ENCODE measurements at places on chromosomes 13 and 19. TPM values are rescaled to one million over a fixed set of nuclear protein-coding genes. Genes with fewer than 3 reads are reported as not detected.

GRCh38 chr19:38657633-38658222 is 10.3 kb downstream of the ACTN4 start:
- DNase-seq, result no peak

DNA sequence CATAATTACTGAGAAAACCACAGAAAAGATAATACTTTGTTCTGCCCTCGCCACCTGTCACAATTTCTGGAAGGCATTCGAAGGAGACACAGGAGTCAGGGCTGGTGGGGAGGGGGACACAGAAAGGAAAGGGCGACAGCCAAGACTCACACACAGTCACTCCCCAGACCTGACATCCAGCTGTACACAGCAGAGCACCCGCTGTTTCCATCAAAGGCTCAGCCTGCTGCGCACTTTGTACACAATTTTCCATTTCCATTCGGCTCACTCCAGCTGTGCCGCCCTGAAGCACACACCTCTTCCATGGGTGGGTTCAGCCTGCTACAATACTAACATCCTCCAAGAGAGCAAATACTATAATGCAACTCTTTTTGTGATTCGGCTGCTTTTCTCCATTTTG is 38.0 kb downstream of the STK24 start:
- no peak for DNase-seq

- DNase-seq, result no peak
Observed at GRCh38 chr19:33628921-33629825, 7.4 kb downstream of the CHST8 start.

GRCh38 chr19:4380254-4380727 is 20.1 kb downstream of the SH3GL1 start:
- DNase-seq, result no peak

- DNase-seq, result no peak
Observed at GRCh38 chr13:80334597-80335260, 6.2 kb downstream of the SPRY2 start.

DNA sequence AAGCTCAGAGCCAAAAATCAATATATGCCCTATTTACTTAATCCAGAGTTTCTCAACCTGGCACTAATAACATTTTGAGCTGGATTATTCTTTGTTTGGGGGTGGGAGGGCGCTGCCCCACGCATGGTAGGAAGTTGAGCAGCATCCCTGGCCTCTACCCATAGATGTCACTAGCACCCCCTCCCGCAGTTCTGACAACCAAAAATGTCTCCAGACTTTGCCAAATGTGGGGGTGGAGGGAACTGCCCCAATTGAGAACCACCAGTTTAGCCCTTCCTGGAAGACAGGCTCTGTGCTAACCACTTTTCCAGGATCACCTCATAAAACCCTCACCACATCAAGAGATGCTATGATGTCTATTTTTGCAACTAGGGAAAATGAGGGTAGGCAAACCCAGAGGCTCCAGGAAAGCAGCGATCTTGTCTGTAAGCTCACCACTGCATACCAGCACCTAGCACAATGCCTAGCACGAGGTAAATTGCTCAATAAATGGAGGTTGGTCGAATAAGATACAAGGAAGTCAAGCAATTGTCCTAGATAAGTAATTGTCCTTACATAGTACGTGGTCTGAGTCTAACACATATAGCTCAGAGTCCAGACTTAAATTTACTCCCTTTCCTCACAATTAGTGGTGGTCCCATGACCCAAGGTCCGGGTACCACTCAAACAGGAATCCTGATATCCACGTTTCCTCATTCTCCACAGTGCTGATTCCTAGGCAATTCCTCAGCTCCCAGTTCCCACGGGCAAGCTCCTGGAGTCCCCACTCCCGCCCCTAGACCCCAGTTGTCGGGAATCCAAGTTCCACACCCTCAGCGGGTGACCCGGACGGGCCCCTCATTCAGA is 892 bp downstream of the TRIR start:
- DNase-seq, result no peak

DNA sequence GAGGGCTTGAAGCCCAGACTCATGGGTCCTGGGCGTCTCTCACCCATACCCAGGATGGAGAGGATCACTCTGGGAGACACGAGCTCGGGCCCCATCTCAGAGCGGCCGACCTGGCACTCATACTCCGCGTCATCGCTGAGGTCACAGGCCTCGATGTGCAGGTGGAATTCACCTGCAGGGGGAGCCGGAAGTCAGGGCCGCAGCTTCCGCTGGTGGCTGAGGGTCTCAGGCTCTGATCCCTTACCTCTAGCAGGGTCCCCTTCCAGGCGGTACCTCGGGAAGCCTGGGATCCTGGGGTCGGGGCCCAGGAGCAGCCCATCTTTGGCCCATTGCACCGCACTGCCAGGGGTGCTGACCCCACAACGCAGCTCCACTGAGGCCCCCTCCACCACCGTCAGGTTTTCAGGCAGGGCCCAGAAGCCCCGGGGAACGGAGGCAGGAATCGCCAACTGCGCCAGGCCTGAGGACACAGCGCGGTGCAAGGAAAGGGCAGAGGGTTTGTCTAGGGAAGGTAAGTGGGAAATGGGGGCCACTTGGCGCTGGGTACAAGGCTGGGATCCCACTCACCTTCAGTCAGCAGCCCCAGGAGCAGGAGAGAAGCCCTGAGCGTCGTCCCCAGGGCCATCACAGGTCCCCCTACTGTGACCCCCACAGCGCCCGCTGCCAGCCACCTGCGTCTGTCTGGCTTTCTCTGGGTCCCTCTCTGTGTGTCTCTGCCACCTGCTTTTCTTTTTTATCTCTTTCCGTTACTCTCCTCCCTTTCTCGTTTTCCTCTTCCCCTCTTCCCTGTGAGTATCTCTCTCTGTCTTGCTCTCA is 883 bp downstream of the NPHS1 start:
- DNase-seq, result no peak

Gene ZNF709
- 2.6 TPM for total RNA-seq

- no peak for DNase-seq
Observed at GRCh38 chr19:55005684-55006488, 32.2 kb downstream of the GP6 start.

DNA sequence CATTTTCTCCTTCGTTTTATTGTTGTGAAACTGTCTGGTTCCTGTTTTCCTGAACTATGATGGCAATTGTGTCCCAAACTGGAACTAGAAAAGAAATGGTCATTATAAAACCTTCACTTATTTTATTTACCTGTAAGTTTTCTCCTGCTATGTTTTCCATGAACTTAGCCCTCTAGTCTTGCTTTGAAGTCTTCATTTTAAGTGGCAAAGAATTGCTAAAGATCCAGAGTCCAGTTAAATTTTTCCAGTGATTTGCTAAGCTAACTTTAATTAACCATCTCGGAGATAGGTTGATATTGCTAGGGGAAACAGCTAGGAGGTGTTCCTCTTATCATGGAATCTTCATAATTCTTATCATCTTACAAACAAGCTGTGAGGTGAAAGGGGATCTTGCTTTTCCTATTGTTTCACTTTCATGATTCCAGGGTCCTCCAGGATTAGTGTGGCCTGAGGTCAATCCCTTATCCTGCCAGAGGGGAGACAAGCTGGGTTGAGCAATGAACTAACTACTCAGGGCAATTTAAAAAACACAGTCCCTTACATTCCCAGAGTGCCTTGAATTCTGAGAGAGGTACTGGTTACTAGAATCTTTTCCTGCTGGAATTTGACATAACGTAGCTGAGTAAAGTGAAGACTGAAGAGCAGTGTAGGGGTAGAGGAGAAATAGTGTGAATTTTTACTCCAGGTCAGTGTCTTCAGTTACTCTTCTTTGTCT is 112.5 kb downstream of the ESD start:
- DNase-seq, result no peak

- no peak for DNase-seq
Observed at GRCh38 chr19:6540918-6541689, 10.3 kb downstream of the TNFSF9 start.

Gene SPACA4
- not detected for total RNA-seq

- no peak for DNase-seq
Observed at GRCh38 chr13:99063178-99063577, 85.3 kb upstream of the DOCK9 start.

Gene CGB5
- not detected for total RNA-seq

GRCh38 chr19:49347191-49347590 is 12.0 kb downstream of the CD37 start:
- DNase-seq, result no peak

Gene CEACAM8
- not detected for total RNA-seq

DNA sequence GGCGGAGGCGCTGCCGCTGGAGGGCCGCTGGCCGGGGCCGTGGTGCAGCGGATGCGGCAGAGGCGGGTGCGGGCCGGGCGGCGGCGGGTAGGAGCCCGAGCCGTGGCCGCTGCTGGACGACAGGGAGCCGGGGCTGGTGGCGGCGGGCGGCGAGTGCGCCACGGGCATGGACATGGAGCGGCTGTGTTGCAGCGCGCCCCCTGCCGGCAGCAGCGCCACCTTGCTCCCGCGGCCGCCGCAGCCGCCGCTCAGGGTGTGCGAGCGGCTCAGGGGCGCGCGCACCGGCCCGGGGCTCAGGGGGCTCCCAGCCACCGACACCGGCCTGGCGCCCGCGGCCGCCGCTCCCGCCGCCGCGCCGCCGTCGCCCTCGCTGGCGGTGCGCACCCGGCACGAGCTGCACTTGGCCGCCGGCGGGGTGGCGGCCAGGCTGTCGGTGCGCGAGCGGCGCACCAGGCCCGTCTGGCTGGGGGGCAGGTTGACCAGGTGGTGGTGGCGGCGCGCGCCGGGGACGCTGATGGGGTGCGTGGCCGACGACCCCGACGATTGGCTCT is 1.7 kb downstream of the IRS2 start:
- DNase-seq, result no peak

DNA sequence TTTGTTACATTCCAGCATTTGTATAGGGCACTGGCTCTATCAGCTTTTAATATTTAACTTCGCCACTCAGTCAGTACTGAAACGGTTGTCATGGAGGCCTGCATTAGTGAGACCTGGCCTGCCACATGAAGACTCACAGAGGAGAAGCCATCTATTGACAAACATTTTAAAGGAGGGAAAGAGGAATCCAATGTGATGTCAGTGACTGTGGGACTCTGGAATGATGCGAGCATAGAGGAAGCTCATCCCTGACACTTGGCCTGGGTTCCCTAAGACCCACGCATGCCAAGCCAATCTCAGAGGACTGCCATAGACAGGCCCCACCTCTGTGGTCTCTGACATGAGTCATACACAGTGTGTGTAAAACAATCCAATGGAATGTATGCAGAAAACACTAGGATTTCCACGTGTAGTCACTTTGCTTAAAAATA is 7.9 kb upstream of the DPY19L3 start:
- no peak for DNase-seq

Gene ZNF556
- not detected for total RNA-seq

- no peak for DNase-seq
Observed at GRCh38 chr13:51298812-51299211, 40.7 kb upstream of the SERPINE3 start.

GRCh38 chr19:32519023-32519422 is 62.0 kb upstream of the PDCD5 start:
- no peak for DNase-seq

DNA sequence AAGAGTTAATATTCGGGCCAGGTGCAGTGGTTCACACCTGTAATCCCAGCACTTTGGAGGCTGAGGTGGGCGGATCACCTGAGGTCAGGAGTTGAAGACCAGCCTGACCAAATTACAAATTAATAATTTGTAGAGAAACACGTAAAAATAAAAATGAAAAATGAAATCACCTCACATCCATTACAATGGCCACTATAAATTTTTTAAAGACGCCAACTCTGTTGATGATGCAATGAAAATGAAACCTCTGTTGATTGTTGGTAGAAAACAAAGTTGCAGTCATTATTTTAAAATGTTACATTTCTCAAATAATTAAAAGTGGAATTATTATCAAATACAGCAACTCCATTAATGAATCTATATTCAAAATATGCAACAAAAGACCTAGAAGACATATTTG is 26.8 kb downstream of the ZNF100 start:
- no peak for DNase-seq

DNA sequence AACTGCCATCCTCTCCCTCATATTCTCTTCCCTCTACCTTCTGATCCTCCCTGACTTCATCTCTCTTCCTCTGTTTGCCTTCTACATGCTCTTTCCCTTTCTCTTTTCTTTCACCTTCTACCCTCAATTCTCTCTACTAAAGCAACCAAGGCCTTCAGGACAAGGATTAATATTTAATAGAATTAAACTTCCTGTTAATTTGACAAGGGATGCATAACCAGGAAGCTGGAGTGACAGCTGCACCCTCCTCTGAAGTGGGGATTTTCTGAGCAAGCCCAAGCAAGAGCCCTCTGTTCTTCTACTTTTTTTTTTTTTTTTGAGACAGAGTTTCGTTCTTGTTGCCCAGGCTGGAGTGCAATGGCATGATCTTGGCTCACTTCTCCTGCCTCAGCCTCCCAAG is 63.4 kb upstream of the MED4 start:
- DNase-seq, result no peak

Gene PIK3R2
- 2.4 TPM for total RNA-seq

- DNase-seq, result no peak
Observed at GRCh38 chr13:98310485-98311199, 133.6 kb upstream of the RNF113B start.

DNA sequence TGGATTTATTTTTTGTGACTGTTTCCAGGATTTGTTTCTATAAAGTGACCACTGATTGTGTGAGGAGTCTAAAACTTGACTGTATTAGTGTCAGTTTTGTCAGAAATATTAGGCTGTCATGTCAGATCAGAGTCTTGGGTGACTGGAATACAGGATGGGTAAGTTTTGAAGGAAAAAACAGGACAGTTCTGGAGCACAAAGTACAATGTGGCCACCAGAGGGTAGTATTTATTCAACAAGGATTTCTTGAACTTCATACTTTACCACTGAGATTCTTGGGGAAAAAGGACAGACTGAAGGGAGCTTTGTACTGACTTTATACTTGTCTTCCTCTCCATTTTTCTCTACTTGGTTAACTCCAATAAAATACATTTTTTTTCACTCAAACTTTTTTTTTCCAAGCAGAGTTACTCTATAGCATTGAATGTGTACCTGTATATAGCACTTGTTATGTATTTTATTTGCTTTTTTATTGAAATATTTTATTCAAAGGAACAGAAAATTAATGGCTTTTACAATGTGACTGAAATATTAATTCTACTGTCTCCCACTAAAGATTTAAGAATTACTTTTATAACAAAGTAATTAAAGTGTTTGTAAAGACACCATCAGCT is 51.1 kb downstream of the LMO7 start:
- no peak for DNase-seq

- no peak for DNase-seq
Observed at GRCh38 chr19:56263319-56263718, 9.2 kb upstream of the EDDM13 start.

Gene OR7D2
- not detected for total RNA-seq

GRCh38 chr19:23817519-23817918 is 58.8 kb upstream of the ZNF681 start:
- DNase-seq, result no peak

GRCh38 chr19:4061178-4061682 is 5.5 kb downstream of the ZBTB7A start:
- DNase-seq, result no peak

DNA sequence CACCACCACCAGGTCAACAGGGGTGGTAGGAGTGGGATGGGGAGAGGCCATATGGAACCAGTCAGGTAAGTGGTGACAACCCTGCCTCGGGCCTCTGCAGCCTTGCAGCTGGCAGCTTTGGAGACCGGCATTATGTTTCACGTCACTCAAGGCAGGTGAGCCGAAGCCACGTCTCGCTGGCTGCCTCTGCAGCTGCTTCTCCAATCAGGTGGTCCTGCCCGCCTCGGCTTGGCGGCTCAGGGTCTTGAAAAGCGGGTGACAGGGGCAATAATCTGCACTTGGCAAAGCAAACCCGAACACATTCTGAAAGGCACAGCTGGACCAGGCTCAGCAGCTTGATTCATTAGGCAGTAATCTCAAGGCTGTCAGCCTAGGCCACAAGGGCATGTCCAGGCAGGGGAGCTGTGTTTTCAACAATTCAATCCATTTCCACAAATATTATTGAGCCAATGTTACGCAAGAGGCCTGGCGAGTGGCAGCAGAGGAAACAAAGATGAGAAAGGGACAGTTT is 77.4 kb upstream of the PCDH8 start:
- no peak for DNase-seq

Gene ZNF749
- 14.9 TPM for total RNA-seq

Data from pulmonary artery endothelial cell (primary cell).